HTR-8/SVneo (cell line): ENCODE measurements at places on chromosomes 6 and 20.

DNA sequence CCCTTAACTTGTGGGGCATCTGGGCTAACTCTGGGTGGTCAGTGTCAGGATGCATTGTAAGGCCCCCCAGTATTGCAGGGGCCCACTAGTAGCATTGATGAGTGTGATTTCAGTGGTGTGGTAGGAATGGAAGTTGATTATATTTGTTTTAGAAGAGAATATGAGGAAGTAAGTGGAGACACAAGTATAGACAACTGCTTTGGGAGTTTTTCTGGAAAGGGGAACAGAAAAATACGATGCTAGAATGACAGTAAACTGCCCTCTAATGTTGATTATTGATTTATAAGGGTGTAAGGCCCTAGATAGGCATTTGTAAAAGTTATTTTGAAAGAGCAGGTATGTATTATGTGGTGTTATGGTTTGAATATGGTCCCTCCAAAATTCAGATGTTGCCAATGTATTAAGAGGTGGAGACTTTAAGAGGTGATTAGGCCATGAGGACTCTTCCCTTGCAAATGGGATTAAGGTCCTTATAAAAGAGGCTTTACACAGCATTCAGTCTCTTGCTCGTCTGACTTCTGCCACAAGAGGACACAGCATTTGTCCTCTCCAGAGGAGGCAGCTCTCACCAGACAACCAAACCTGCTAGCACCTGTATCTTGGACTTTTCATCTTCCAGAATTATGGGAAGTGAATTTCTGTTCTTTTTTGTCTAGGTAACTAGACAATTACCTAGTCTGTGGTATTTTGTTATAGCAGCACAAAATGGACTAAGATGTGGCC, 135.9 kb upstream of the DTNBP1 start:
- no peak for DNase-seq

GRCh38 chr20:31576751-31577150, 28.3 kb upstream of the ID1 start:
- no peak for DNase-seq

DNA sequence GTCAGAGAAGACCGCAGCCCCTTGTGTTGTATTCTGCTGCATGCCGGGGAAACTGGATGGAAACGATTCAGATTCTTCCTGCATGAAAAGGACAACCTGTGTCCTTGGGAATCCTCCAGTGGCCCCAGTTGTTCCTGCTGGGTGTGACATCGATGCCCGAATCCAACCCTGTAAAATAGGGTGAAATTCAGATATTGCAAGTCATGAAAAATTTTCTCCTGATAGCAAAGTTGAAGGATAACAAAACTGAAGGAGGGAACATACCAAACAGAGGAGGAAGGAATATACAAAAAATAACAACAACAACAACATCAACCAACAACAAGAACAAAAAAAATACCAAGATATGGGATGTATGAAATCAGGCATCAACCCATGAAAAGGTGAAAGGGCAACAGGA, 28.3 kb upstream of the HLA-E start:
- DNase-seq, result no peak

DNA sequence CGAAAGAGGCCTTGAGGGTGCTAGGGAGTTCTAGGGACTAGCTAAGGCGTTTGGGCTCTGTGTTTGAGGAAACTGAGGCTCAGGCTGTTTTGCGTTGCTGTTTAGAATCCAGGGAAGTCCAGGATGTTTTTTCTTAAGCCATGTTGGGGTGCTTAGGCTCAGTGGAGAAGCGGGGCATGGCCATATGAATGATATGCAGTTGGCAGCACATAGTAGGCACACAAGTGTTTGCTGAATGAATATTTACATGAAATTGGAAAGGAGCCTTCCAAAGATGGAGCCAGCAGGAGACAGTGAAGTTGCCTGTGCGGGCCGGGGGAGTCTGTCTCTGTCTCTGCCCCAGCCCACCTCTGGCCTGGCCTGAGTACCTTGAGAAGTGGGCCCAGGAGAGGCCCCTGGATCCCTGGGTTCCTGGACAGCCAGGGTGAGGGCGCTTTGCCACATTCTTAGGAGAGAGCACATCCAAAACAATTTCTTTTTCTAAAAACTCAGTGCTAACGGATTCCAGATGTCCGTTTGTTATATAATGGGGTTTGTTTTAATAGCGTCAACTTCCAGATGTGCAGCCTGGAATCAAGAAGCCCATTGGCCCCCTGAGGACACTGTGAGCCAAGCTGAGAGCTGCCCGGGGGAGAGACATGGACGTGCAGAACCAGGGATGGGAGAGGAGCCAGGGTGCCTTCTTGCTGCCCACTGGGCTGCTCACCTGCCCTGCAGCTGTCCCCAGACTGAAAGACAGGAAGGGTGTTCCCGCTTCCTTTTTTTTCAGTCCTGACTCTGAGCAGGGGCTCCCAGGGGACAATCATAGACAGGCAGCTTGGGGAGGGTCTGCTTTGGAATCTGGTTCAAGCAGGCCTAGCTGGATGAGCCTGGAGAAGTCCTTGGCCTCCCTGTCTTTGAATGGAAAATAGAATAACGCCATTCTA, 20.1 kb upstream of the EMILIN3 start:
- no peak for DNase-seq

DNA sequence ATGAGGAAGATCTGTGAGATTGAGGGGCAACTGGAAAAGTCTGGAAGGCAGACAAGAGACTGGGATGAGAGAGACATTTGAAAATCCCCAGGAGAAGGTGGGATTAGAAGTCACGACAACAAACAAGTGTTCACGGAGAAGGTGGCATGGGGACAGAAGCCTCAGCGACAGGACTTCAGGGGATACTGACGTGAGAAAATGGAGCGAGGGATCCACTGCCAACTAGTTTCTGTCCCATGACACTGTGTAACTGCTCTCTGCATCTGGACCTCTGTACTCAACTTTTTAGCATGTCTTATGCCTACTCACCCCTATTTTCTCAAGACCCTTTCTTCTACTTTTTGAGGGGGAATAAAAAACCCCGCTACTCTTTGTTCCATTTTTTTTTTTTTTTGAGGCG, 18.3 kb upstream of the ZBTB2 start:
- no peak for DNase-seq

GRCh38 chr6:96547654-96548053, 15.3 kb upstream of the FHL5 start:
- no peak for DNase-seq

DNA sequence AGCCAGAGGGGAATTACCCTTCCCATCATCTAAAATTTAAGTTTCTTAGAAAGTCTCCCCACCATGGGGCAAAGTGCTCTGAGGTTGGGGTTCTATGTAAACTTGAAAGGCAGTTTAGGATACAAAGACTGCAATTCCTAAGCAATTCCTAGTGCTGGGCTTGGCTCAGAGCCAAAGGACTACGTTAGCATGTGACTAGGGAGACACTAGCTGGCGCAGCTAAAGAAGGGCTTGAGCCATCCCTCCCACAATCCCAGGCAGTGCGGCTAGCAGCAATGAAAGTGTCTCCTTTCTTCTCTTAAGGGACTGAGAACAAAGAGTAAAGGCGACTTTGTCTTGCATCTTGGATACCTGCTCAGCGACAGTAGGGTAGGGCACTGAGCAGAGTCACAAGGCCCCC, 306.6 kb upstream of the FKBP1C start:
- DNase-seq, result no peak

GRCh38 chr6:144268794-144269349, 16.3 kb upstream of the UTRN start:
- DNase-seq, result no peak

- DNase-seq, result no peak
Measured at GRCh38 chr6:36904114-36904513, 18.4 kb downstream of the C6orf89 start.

DNA sequence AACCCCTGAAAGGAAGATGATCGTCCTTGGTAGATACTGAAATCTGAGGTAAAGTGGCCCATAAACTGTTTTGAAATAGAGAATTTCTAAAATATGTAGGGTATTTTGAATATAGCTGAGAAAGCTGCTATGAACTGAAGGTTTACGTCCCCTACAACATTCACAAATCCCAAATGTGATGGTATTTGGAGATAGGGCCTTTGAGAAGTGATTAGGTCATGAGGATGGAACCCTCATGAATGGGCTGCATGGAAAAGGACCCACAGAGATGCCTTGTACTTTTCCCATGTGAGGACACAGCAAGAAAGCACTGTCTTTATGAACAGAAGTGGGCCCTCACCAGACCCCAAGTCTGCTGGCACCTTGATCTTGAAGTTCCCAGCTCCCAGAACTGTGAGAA, 6.8 kb upstream of the PNISR start:
- DNase-seq, result no peak

DNA sequence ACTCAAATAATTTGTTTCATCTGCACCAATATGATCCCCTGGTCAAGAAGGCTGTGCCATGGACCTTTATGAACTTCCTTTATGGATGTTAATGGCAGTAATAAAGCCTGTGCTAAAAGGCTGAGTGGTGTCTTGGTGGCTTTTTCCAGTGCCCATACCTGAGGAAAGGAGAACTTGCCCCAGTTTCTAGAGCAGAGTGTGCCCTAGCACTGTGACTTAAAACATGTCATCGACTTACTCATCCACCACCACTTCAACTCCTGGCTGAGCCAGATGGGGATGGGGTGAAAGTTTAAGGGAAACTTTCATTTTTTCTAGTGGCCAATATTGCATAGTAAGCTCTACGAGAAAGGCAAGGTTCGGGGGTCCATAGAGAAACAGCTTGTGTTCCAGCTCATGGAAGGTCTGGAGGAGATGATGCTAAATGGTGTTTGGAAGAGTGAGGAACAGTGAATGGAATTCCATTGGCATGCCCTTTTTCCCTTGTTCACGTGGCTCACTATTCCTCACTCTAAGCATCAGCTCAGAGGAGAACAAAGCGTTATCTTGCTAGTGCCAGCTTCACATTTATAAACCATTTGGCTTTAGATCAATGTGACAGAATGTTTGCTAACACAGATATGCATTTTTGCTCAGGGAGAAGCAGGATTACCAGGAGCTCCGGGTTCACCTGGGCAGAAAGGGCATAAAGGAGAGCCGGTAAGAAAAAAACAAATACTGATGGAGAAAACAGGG, 71.2 kb downstream of the COL19A1 start:
- DNase-seq, result no peak

DNA sequence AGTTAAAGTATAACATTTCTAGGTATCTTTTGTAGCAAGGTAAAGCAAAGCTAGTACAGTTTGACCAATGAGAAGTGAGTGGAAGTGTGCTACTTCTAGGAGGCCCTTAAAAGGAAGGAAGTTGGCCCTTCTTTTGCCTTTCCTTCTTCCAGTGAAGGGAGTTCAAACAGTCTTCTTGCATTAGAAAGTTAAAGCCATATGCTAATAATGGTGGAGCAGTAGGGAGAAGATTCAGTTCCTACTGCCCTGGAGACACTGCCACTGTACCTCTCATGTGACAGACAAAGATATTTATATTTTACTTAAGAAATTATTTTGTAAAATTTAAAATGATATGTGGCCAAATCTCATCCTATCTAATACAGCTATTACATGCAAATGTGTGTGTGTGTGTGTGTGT, 26.0 kb upstream of the RCAN2 start:
- DNase-seq, result no peak

DNA sequence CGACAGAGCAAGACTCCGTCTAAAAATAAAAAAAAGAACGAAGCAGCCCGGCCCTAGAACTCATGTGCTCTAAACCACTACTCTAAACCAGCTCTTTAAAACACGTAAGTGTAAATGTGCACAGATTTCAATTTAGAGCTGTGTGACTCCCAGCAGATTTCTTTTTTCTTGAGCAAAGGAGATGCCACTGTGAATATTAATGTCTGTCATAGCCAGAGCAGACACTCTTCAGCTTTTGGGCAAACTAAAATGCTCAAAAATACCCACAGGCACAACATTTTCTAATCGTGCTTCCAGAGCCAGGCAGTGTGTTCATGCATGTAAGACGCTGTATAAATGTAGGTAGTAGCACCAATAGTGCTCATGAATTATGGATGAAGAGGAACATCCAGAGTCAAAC, 218.9 kb upstream of the PLCB4 start:
- DNase-seq, result no peak

DNA sequence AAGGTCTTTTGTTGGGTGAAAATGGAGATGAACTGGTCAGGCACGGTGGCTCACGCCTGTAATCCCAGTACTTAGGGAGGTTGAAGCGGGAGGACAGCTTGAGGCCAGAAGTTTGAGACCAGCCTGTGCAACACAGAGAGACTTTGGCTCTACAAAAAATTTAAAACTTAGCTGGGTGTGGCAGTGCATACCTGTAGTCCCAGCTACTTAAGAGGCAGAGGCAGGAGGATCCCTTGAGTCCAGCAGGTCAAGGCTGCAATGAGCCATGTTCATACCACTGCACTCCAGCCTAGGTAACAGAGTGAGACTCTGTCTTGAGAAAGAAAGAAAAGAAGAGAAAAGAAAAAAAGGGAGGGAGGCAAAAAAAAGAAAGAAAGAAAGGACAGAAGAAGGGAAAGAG, 90.9 kb upstream of the NFATC2 start:
- DNase-seq, result no peak

- DNase-seq, result peak; percentile 96
Measured at GRCh38 chr6:7267466-7268091, 45.4 kb downstream of the SSR1 start.

DNA sequence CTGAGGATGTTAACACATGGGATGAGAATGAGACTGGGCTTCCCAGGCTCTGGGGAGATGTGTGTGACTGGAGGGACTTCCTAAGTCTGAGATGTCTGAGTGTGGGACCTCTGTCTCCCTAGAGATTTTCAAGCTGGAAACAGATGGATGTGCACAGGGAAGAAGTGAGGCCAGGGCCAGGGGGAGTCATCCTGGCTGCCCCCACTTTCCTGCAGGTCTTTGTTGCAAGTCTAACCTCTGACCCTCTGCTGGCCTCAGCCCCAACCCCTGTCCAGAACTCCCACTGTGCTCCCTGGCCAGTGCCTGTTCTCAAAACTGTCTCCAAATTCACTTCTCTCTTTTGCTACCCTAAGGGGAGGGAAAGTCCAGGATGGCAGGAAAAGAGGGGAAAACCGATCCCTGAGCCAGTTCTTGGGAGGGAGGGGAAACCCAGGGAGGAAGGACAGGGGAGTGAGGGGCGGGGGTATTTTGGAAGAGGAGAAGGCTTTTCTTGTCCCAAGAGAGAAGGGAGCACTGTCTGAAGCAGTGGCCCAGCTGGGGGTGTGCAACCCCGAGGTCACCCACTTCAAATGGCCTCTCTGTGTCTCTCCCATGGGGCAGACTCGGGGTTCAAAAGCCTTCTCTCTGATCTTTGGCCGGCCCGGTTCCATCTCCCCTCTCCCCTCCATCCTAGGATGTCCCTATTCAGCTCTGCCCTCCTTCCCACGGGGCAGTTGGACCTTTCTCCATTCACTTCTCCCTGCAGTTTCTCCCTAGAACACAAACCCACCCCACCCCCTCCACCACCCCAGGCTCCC, 3.1 kb downstream of the PPP1R18 start:
- no peak for DNase-seq

- no peak for DNase-seq
Measured at GRCh38 chr20:57589728-57590484, 29.0 kb downstream of the PCK1 start.
